Spleen (tissue), 13 donors: ENCODE measurements at places on chromosomes 6 and 20.

- DNase-seq, result no peak
Measured at GRCh38 chr6:108166664-108167448, 1.0 kb downstream of the NR2E1 start.

DNA sequence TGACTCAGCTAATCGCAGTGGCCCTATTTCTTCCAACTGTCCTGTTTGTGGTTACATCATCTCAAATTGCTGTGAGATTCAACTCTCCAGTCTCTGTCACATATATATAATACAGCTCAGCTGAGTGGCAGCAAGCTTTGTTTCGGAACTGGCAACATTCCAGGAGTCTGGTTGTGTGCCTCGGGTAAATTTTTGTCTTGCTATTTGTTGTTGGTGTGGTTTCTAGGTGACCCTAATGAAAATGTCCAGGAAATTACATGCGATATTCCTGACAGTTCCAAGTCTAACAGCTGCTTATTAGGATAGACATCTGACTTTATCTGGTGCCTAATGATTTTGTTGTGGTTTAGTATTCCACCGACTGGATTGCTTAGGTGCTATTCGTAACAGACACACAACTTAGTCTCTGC is 581.8 kb downstream of the CD109 start:
- DNase-seq, result no peak

- no peak for DNase-seq
Measured at GRCh38 chr20:46416421-46416820, 10.0 kb upstream of the ELMO2 start.

- DNase-seq, result no peak
Measured at GRCh38 chr6:165204807-165205545, 104.4 kb downstream of the C6orf118 start.

GRCh38 chr6:137849181-137849980 is 17.7 kb upstream of the TNFAIP3 start:
- DNase-seq, result no peak

DNA sequence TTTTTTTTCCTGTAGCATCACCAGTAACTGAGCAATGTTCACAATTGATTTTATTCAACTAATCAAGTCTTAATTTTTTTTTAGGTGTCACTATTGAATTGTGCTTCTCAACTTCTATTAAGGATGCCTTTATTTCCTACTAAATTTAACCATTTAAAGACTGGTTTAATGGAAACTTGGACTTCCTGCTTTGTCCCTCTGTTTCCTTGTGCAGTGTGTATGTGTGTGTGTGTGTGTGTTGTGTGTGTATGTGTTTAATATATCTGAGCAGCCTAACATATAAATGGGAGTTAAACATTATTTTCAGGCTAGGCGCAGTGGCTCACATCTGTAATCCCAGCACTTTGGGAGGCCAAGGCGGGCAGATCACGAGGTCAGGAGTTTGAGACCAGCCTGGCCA is 1.8 kb downstream of the SERPINB6 start:
- no peak for DNase-seq

DNA sequence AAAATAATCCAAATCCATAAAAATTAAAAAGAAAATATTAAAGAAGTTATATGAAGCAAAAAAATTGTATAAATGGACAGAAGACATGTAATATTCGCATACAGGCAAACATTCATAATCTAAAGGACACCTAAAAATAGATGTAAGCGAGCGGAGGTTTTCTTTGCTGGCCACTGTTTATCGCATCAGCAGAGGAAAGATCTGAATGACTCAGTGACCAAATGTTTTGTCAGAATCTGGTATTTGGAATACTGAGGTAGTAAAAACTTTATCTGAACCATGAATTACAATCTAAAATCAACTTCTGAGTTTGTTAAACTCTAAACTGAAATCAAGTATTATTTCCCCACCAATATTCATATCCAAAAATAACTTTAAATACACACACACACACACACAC is 7.8 kb downstream of the TSPYL4 start:
- DNase-seq, result no peak

DNA sequence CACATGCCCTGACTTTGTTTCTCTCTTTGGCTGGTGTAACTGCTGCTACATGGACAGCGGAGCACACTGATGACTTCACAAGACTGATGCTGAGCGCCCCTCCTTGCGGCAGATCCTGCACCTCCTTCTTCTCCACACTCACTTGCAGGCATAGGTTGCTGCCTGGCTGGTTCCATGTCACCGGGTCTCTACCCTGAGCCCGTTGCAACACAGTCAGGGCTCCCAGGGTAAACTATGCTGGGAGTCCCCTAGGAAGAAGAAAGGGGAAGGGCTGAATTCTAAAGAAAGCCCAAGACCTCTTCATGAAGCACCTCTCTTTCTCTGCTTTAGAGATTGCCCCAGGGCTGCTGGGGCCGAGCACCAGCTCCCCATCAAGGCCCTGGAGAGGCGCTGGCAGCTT is 83.3 kb upstream of the DUSP22 start:
- DNase-seq, result no peak

GRCh38 chr20:59525500-59526241 is 78.7 kb upstream of the PHACTR3 start:
- no peak for DNase-seq

GRCh38 chr6:110841266-110841665 is 26.0 kb upstream of the CDK19 start:
- DNase-seq, result no peak

- no peak for DNase-seq
Measured at GRCh38 chr6:154406869-154407268, 50.3 kb upstream of the IPCEF1 start.

DNA sequence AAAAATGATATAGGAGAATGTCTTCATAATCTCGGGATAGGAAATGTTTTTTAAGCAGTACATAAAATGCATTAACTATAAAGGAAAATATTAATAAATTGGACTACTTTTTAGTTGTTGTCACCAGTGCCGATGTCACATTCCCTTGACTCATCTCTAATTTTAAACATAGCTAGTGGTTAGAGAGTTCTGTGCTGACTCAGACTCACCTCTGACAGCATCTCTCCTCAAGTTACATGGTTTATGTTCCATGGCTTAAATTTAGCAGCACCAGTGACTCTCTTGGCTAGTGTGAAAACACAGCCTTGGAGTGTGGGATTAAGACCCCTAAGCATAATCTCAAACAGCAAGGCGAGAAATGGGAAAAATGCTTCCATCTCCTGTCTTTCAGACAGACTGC is 311.8 kb upstream of the MMS22L start:
- DNase-seq, result no peak

GRCh38 chr6:150966786-150967185 is 101.3 kb downstream of the MTHFD1L start:
- DNase-seq, result no peak

- no peak for DNase-seq
Measured at GRCh38 chr20:982754-983153, 19.4 kb downstream of the RSPO4 start.

DNA sequence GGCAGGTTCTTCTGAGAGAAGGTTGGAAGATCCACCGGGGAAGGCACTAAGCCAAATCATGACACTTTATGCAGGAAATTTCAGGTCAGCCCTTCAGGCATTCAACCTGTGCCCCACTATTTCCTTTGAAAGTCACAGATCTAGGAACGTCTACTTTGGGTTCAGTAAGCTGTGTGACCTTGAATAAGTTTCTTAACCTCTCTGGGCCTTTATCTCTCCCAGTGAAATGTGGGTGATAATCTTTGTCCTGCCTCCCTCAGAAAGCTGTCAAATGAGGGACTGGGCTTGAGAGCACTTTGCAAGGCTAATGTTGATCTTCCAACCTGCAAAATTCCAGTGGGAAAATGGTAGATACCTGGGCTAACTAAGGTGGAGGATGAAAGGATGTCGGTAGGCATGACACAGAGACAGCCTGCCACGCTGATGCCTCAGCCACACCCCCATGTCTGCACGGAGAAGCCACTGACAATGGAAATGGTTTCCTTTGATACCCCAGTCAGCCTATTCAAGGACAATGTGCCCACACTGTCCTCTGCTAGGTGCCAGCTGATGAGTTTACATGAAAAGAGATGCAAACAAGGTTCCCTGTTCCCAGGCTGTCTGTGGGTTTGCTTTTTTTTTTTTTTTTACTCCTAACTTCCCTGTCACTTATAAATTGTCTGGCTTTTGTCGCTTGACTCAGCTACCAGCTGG is 9.3 kb downstream of the BNIP5 start:
- no peak for DNase-seq

DNA sequence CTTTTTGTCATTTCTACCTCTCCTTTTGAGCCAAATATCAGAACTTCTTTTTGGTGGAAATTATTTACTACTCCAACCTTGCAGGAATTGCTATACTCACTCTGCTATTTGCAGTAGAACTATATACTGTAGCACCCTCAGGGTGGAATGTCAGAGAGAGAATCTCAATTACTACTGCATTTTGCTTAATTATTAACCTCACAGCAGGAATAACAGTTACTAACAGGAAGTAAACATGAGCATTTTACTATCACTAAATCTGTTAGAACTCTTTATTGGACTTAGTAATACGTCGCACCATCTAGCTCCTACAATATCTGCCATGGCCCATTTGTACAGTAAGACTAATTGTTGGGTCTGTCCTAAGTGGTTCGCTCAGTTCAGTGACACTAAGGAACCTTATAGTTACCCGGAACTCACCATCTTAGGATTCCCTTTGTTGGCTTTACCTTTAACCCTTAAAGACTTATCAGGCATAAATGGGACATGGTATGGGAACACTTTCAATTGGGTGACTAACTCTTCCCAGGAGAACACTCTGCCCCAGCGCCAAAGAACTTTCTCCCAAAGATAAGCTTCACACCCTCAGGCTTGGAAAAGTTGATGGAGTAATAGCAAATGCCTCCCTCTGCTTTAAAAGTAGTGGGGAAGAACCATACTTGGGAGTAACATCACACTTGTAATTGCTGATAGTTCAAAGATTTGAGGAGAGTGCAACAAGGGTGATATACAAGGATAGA is 38.8 kb downstream of the PLN start:
- DNase-seq, result no peak

DNA sequence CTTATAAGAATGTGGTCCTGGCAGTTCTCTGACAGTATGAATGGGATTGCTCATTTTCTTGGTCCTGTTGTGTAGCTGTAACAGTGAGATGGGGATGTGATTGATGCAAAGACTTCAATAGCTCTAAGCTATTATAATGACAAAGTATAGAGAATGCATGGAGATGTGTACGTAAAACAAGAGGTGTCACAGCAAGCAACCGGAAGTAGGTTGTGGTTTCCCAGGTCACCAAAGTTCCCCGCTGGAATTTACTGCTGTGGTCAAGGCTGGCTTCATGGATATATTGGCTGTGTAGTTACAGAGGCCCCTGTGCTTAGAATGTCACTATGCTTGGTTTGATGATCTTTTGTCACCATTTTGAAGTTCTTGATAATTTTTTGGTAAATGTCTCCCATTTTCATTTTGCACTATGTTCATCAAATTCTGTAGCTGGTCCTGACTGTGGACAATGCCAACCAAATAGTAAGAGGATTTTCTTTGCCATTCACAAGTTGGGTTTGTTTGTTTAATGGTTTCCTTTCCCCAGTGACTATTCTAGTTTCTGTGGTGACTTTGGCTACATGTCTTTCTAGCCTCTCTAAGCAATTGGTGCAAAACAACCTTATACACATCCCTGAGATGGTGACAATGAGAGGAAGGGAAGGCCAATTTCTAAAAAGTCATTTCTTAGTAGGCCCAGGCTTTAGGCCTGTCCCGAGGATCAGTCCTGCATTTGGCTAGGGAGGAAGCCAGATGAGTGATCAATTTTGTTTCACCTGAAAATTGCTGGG is 10.5 kb downstream of the DNAH8 start:
- DNase-seq, result no peak

DNA sequence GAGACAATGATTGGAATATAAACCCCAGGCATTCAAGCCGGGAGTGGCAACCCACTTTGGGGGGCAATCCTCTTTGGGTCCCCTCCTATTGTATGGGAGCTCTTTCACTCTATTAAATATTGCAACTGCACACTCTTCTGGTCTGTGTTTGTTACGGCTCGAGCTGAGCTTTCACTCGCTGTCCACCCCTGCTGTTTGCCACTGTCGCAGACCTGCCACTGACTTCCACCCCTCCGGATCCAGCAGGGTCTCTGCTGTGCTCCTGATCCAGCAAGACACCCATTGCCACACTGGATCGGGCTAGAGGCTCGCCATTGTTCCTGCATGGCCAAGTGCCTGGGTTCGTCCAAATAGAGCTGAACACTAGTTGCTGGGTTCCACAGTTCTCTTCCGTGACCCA is 222.8 kb upstream of the MANEA start:
- DNase-seq, result no peak

- DNase-seq, result no peak
Measured at GRCh38 chr20:51258582-51259165, 235.8 kb upstream of the KCNG1 start.

- DNase-seq, result no peak
Measured at GRCh38 chr20:53828088-53828681, 234.5 kb upstream of the ZNF217 start.

- no peak for DNase-seq
Measured at GRCh38 chr6:30533460-30534294, 22.6 kb downstream of the GNL1 start.

DNA sequence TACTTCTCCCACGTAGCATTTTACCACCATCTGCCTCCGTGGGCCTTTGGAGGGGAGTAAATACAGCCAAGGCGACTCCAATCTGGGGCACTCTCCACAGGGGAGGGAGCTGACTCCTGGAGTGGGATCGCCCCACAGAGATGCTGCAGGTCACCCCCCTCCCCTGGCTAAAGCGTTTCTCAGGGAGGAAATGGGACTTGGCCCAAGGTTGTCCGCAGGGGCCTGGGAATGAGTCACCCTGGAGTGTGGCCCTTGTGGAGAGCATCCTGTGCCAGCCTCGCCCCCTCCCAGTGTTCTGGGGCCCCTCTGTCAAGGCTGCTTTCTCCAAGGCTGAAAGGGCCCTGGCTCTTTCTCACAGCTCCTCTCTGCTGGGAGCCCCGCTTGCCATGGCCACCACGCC is 84.5 kb upstream of the QKI start:
- DNase-seq, result no peak

- no peak for DNase-seq
Measured at GRCh38 chr6:53446151-53446550, 97.4 kb upstream of the ELOVL5 start.

DNA sequence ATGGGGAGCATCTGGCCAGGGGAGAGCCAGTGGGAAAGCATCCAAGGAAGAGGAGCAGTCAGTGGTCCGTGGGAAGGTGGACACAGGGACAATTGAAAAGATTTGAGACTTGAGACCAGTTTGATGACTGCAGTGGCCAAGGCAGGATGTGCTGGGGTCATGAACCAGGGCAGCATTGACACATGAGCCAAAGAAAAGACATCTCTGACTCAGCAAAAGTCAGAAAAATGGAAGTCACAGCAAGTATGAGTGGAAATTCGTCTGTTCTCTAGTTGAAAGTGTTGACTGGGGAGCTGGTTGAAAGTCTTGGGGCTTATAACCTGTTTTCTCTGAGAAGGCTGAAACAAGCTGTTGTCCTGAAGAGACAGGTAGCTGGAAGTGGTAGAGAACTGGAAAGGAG is 31.3 kb downstream of the RAB22A start:
- DNase-seq, result no peak

- DNase-seq, result no peak
Measured at GRCh38 chr6:2831392-2831791, 10.3 kb downstream of the SERPINB1 start.

GRCh38 chr20:19313342-19314069 is 101.1 kb downstream of the SLC24A3 start:
- no peak for DNase-seq
